ENCODE measurements at places on chromosomes 16 and 17. TPM values are rescaled to one million over a fixed set of nuclear protein-coding genes. Genes with fewer than 3 reads are reported as not detected.

DNA sequence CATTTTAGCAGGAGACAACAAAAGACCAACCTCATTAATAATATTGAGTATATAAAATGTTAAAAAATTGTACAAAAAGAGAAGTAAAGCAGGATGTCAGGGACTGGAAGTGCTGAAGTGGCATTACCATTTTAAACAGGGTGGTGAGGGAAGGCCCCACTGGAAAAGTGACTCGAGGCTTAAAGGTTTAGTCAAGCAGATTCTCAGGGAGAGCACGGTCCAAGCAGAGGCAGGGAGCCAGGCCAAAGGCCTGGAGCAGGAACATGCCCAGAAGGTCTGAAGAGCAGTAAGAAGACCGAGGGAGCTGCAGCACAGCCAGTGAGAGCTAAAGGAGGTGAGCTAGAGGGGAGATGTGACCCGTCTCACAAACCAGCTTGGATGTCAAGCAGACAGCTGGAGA lies 7.6 kb downstream of the XPO6 start:
- H3K4me1 ChIP-seq, result peaks cover 7% of the 10 kb centered on the region
- no peak overlapping the region for H3K4me3 ChIP-seq
- no peak overlapping the region for H3K27ac ChIP-seq
- no peak for DNase-seq
- H3K27me3 ChIP-seq, result no peaks in the 10 kb centered on the region

Gene CACNG5
- 0.88 TPM for total RNA-seq

DNA sequence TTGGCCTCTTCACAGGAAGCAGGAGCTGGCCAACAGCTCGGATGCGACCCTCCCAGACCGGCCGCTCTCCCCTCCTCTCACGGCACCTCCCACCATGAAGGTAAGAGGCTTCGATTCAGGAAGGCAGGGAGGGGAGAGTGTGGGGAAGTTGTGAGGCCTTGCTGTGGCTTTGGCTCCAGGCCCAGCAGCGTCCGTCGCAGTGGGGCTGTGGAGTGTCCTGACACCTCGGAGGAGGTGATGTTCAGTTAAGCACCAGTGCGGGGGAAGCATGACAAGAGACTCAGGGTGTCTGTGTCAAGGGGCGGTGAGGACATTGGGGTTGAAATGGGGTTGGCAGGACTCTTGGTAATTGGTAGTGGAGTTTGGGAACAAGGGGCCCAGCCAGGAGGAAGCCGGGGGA lies 109.0 kb downstream of the RAP1GAP2 start:
- no peak for DNase-seq
- H3K36me3 ChIP-seq, result no peaks in the 10 kb centered on the region

Gene TMEM88
- total RNA-seq, result 3.0 TPM

GRCh38 chr17:28174352-28175046 lies 132.0 kb downstream of the NLK start:
- no peaks in the 10 kb centered on the region for H3K27me3 ChIP-seq
- no peak overlapping the region for H3K27ac ChIP-seq
- H3K36me3 ChIP-seq, result no peaks in the 10 kb centered on the region
- no peak for DNase-seq
- no peak overlapping the region for H3K4me3 ChIP-seq

DNA sequence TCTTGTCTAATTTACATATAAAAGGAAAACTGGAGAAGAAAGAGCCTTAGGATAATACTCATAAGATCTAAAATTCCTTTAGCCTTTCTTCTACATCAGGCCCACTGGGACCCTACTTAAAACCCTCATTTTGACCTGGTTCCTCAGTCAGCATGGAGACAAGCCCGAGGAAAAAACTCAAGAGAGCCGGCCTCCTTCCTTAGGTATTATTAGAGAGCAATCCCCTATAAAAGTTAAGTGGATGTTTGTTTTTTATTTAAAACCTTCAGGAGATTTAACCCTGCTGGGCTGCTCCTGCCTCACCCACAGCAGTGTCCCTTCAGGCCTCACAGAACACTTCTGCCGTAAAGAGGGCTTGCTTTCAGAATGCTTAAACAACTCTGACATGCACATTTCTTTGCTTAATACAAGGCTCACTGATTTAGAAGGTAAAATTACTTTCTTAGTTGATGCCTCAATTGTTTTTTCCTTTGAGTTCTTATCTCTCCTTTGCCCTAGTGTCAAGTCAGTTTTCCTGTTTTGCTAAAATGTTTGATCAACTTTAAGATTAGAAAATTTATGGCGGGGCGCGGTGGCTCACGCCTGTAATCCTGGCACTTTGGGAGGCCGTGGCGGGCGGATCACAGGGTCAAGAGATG lies 145.6 kb upstream of the TBX2 start:
- no peaks in the 10 kb centered on the region for H3K27me3 ChIP-seq
- no peak overlapping the region for H3K27ac ChIP-seq
- DNase-seq, result no peak
- H3K4me1 ChIP-seq, result no peaks in the 10 kb centered on the region
- H3K36me3 ChIP-seq, result no peaks in the 10 kb centered on the region

DNA sequence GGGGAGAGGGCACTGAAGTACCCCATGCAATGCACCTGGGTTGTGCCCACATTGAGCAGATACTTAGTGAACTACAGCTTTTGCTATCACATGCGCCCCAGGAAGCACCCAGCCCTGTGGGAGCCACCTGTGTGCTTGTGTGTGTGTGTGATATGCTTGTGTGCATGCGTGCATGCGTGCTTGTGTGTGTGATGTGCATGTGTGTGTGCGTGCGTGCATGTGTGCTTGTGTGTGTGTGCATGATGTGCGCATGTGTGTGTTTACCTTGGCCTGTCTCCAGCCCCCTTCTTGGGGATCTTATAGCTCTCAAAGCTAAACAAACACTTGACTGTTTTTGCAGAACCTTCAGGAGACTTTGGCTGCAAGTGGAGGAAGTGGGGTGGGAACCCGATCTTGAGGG lies 841 bp downstream of the C16orf89 start:
- H3K27ac ChIP-seq, result no peak overlapping the region
- no peak overlapping the region for H3K4me3 ChIP-seq
- H3K36me3 ChIP-seq, result no peaks in the 10 kb centered on the region
- DNase-seq, result no peak
- H3K27me3 ChIP-seq, result peaks cover 54% of the 10 kb centered on the region

Gene PIP4K2B
- total RNA-seq, result 35.7 TPM

DNA sequence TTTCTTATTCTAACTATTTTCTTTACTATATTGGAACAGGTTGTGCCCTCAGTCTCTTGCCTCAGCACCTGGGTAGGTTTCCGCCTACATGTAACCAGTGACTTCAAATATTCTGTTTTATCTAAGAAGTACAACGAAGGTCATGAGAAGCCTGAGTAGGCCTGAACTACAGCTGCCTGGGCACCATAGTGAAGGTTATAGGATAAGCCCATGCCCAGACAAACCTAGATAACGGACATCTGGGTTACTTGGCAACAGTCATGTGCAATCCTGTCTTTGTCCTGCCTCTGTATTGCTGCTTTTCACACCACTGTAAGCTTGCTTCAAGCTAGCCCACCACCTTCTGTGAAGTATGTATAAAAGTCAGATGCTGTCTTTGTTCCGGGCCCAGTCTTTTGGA lies 25.4 kb upstream of the ARL4D start:
- no peaks in the 10 kb centered on the region for H3K36me3 ChIP-seq
- H3K4me3 ChIP-seq, result no peak overlapping the region
- no peaks in the 10 kb centered on the region for H3K4me1 ChIP-seq
- no peaks in the 10 kb centered on the region for H3K27me3 ChIP-seq
- DNase-seq, result no peak

GRCh38 chr16:70480127-70481105 lies 26.0 kb downstream of the FCSK start:
- H3K4me3 ChIP-seq, result no peak overlapping the region
- no peak overlapping the region for H3K27ac ChIP-seq
- H3K36me3 ChIP-seq, result peaks cover 4% of the 10 kb centered on the region
- no peak for DNase-seq
- H3K27me3 ChIP-seq, result no peaks in the 10 kb centered on the region

DNA sequence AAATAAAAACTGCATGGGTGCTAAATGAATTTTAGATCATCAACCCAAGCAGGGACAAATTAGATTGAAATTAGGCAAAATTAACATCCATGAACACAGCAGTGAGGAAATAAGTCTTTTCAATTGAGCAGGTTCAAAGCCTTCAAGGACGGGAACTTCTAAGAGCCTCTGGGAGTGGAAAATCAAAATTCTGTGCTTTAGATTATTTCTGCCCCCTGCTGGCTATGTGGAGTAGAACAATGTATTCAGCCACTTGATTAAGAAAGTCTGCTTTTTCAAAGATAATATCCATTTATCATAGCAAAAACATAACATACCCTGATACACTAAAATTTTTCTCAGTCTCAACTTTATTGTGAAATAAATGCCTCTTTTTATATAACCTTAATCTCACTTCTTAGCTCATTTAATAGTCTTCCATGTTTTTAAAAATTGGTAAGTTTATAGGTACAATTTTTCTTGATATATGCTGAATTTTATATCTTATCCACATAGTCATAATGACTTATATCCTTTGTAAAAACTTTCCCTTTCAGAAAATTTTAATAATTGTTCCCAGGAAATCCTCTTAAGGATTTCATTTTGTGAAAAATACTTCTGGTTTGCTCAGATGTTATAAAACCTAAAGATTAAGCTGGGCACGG lies 28.1 kb upstream of the NOL11 start:
- H3K27ac ChIP-seq, result no peak overlapping the region
- no peak overlapping the region for H3K4me3 ChIP-seq
- peak; percentile 85 for DNase-seq
- no peaks in the 10 kb centered on the region for H3K27me3 ChIP-seq

Gene RASL10B
- total RNA-seq, result 15.9 TPM

DNA sequence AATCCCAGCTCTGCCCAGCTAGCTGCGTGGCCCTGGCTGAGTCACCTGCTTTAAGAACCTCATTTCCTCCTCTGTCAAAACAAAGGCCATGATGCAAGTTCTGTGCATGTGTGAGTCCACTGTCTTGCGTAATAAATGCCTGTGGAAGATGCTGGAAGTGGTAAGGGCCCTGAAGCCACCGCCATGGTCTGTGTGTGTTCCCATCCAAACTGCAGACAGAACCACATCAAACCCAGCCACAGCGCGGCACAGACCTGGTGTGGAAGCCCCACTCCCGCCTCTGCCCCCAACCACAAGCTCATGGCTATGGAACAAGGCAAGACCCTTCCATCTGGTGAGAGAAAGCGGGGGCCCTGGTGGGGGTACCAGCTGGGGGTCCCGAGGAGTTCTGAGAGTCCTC lies 26.0 kb downstream of the NECAB2 start:
- no peaks in the 10 kb centered on the region for H3K36me3 ChIP-seq
- DNase-seq, result no peak
- no peaks in the 10 kb centered on the region for H3K4me1 ChIP-seq
- H3K4me3 ChIP-seq, result no peak overlapping the region
- H3K27ac ChIP-seq, result no peak overlapping the region

- H3K27me3 ChIP-seq, result no peaks in the 10 kb centered on the region
- no peak overlapping the region for H3K27ac ChIP-seq
- no peak for DNase-seq
- peaks cover 33% of the 10 kb centered on the region for H3K36me3 ChIP-seq
- H3K4me3 ChIP-seq, result no peak overlapping the region
- no peaks in the 10 kb centered on the region for H3K4me1 ChIP-seq
These were observed 18.2 kb downstream of the HIGD1B start for GRCh38 chr17:44865931-44866330.

All from A673 (cell line).